AML-193 (cell line): ENCODE measurements at places on chromosomes 12 and 14.

DNA sequence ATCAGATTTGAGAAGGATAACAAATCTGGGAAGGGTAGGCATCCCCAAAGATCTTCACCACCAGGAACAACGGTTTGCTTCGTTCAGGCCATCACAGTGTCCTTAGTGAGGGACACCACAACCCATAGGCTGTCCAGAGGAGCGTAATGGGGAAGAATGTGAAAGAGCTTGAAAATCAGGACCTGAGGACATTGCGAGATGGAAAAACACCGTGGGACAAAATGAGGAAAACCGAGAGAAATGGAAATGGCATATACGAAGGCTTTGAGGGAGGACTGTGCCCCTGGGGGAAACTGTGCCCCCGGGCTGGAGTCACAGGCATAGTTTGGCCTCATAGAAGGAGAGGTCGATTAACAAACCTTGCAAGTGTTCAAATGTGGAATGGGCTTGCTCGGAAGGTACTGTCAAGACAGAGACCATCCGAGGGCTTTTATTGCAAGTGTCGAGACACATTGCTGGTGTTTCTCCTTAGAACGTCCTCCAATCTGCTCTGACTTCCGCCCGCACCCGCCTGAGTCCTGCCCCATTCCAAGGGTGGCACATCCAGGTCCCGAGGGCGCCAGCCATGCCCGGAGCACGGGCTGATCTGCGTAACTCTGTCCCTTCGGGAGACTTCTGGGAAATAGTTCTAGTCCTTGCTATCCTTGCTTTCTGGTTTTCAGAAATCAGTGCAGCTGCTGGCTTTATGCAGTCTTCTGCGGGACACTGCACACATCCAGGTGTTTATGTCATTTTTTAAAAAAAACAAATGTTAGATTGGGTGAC is 885 bp upstream of the PALS1 start:
- peak; percentile 46 for DNase-seq

DNA sequence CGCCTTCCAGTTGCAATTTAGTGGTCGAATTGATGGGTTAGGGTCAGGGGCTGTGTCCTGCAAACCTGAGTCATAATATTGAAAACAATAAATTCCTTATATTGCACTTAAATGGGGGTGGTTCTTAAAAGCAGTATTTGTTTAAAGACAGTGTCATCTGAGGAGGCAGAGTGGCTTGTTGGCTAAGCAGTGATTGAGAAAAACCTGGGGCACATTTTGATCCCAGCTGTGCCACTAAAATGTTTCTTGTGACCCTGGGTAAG is 48.4 kb downstream of the FBXW8 start:
- DNase-seq, result no peak

- DNase-seq, result no peak
These were observed 665.2 kb upstream of the FLRT2 start for GRCh38 chr14:84864548-84865271.

- peak; percentile 63 for DNase-seq
These were observed 9.3 kb upstream of the USP15 start for GRCh38 chr12:62250671-62251608.

- no peak for DNase-seq
These were observed 328.3 kb upstream of the DIO3 start for GRCh38 chr14:101233021-101233366.

- DNase-seq, result no peak
These were observed 68.8 kb downstream of the RERG start for GRCh38 chr12:15152456-15152855.

DNA sequence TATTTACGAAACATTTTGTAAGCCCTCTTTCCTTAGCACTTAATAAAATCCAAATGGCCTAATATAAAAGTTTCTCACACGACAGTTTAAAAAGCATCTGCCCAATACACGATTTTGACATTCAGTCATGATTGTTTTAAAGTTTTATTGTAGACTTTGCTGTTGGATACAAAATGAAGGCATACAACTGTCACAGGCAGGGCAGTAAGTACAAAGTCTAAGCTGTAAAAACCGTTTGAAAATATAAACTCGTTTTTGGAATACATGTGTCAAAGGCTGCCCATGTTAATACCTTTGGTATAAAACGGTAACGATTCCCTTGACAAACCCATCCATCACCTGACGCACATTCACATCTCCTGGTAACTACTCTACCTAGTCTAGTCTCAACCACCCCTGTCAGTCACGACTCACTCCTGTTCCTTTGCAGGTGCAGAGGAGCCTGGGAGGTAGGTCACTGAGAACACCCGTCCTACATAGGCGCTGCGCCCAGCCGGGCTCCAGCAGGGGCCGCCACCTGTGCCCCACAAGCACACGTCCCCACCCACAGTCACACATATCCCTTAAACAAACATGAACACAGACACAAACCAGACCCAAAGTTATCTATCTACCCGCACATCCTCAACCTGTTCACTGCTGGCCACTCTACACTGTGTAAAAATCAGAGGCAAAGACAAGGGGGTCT is 27.1 kb downstream of the KCTD10 start:
- no peak for DNase-seq
